NCI-H2107 (cell line): ENCODE measurements at places on chromosomes 7 and 10.

DNA sequence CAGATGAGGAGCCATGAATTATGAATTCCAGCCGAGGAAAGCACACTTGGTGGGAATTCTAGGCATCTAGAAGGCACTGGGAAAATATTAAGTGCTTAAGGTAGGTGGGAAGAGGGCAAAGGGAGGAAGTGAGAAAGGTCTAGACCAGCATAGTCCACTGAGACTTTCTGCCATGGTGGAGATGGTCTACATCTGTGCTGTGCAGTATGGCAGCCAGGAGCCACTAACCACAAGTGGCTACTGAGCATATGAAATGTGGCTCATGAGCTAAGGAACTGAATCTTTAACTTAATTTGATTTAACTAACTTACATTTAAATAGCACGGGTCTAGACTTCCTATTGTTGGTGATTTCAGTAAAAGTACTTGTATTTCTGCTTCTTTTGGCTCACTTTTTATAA is 82.5 kb upstream of the SEM1 start:
- no peak for DNase-seq

DNA sequence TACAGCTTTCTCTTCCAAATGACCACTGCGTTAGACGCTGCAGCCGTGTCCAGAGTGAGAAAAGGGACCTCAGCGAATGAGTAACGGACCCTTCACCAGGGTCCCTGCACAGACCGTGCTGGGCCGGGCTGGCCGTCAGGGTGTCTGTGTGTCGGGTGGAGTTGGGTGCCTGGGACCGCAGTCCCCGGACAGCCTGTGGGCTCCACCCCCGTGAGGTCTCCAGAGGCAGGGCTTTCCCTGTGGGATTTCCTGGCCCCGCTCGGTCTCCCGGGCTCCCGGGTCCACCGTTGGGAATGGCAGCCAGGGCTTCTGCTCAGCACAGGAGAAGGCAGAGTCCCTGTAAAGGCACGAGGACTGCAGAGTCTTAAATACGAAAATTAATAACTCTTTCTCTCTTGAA is 509.7 kb downstream of the TCERG1L start:
- DNase-seq, result no peak

DNA sequence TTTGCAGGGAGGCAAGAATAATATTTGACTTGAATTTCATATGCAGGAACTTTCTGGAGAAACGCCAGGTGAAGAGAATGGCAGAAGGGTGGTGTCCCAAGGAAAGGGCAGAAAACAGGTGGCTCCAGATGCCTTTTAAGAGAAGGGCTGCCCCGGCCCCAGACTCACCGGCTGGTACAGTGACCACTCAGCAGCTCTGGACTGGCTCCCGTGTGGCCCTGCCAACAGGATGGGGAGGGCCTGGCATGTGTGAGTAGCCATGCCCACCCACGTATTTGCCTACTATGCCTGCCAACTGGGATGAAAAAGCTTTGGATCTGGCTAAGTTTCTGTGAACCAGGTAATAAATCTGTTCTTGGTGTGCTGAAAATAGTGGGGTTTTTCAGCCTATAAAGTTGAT is 159.5 kb downstream of the PRKAG2 start:
- no peak for DNase-seq

DNA sequence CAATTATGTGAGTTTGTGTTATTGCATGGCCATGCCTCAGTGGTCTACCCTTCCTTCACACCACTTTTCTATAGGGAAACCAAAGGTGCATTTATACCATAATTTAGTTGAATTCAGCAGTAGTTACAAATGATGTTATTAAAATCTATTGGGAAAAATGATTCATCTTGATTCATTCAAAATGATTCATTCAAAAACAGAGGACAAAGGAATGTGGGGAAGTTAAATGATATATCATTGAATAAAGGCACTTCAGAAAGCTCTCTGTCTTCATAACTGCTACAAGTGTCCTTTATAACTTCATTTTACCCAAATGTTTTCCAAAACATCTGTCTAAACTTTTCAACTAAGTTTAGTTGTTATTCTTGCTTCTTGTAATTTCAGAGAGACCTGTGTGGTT is 722.9 kb downstream of the GRM8 start:
- no peak for DNase-seq

DNA sequence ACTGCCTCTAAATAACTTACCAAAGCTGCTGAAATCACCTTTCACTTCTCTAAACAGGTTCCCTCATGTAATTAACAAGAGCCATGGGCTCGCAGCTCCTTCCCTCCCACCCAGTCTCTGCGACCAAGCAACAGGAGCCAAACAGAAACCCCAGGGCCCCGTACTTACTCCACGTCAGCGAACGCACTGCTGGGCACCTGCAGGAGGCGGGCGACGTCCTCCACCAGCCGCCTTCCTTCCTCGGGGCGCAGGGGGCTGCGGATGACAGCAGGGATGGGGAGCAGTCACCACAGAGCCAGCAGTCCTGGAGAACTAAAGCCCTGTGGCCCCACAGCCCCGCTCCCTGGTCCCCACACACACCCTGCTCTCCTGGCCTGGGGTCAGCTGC is 477.0 kb downstream of the PTPRN2 start:
- DNase-seq, result no peak

DNA sequence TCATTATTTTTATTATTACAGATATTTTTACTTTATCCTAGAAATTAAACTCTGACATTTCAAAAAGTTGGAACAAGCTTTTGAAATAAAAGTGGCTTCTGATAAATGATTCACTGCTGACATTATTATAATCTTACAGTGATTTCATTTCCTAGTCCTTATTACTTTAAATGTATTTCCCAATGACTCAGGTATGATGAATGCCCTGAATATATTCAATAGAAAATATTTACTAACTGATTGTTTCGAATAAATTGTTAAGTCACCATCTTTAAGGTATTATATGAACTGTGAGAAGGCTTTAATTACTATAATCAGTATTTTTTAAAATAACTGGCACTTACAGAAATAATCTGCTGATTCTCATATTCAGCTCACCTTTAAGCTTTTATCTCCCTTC is 21.6 kb downstream of the DKK1 start:
- DNase-seq, result no peak

DNA sequence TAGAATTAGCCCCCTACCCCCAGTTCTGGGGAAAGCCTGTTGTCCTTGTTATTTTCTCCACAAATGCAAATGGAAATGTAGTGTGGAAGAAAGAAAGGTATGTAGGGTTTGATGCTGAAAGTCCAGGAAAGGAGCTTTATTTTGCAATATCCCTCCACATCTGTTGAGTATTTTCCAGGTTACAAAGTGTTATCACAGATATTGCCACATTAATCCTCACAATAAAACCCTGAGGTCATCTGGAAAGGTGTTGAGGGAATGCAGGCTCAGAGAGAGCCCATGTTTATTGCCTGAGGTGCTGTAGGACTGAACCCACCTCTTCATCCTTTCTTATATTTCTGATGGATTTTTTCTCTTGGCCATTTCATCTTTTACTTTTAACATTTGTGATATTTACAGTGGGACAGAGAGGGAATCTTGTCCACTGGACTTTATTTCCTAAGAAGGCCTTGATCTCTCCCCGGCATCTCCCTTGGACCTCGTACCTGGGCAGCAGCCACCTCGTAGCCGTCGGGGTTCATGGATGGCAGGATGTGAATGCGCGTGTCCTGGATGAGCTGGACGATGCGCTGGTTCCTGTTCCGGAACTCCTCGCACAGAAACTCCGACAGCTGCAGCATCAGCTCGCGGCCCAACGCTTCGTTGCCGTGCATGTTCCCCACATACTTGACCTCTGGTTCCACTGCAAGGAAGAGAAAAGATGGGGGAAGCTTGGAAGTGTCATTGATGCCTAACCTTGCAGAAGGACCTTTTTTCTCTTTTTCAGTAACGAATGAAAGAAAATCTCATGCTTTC is 6.0 kb downstream of the CPN1 start:
- DNase-seq, result no peak

DNA sequence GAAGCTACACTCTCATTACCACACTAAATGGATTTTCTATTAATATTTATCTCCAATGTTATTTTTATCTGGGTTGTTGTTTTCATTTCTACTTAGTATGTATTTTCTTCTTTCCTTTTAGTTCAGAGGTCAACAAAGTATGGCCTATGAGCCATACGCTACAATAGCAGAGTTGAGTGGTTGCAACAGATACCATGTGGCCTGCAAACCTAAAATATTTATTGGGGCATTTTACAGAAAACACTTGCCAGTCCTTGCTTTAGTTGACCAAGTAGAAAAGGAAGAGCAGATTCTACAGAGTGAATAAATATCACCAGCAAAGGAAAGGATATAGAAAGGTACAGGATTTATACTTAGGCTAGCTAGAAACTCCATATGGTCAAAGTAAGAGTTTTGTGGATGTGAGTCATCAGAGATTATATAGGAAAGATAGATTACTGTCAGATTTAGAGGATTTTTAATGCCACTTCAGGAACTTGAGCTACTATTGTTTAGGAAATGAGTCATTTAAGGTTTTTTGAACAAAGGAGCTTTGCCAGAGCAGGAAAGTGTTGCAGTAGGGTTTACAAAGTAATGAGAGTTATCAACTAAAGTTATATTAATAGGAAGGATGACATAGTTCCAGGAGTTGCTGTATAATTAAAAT is 323.3 kb upstream of the KAT6B start:
- DNase-seq, result no peak

DNA sequence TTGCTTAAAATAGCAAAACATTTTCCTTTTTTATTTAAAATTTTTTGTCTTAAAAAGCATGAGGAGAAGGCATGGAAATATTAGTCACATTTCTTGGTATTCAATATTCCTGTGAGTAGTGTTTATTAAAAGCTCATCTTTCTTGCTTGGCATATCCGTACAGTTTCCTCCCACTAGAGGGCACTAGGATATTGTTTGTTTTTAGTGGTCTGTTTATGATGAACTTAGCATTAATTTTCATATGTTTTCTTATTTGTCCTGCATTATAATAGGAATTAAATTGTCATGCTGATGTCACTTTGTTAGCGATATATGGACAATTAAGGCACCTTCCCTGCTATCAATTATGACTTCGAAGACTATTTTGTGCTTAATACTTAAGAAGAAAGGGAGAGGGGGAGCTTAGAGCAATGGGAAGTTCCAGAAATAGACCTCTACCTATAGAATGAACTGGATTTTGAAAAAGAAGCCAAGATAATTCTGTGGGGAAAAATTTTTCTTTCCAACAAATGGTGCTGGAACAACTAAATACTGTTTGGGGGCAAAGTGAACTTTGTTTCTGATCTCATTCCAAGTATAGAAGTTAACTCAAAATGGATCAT is 91.0 kb upstream of the STRIP2 start:
- peak; percentile 15 for DNase-seq

DNA sequence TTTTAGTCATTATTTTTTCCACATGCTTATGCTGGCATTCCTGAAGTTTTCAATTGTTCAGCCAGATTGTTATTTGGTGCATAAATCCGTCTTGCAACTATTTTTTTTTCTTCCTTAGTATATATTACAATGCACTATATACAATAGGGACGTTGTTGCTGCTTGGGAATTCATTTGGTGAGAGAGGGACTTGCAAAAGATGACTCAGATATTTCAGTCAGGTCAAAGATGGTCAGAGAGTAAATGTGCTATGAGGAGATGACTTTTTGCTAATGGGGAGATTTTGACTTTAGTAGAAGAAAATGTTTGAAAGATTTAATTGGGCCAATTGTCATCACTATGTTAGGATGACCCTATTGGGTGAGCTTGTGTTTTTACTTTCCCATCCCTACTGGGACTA is 348.4 kb upstream of the MTPN start:
- no peak for DNase-seq

GRCh38 chr7:71354716-71355115 is 222.8 kb downstream of the GALNT17 start:
- no peak for DNase-seq

DNA sequence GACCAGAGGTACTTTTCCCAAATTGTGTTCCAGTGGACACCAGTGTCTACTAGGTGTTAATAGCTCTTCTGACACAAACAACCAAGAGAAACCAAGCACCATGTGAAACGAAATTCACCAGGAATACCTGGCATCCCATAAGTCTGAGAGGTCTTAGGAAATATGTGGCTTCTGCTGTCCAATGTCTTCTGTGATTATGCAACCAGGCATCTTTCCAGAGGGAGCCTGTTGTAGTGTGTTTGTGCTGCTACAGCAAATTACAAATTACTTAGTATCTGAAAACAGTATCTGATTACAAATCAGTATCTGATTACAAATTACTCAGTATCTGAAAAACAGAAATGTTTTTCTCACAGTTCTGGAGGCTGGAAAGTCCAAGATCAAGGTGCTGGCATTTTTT is 133.6 kb upstream of the NPVF start:
- DNase-seq, result no peak

DNA sequence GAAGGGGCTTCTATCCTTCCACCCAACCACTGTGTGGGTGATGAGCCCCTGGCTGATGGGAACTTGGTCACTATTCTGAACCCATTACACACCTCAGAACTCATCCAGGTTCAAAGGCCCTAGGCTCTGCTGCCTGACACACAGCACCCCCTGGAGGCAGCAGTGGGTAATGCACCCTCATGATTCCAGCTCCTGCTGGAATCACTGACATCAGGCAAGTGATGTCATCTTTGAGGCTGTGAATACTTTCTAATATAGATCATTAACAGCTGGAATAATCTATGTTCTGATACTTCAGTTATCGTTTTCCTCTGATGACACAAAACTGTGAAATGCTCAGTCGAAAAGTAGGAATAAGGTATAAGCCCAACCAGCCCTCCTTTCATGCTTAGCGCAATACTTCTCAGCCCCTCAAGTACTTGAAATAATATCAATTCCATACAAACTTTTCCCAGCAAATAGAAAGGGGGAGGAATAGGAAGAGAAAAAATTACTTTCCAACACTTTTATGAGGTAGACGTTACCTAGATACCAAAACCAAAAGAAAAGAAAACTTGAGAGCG is 7.5 kb upstream of the RBP3 start:
- no peak for DNase-seq

DNA sequence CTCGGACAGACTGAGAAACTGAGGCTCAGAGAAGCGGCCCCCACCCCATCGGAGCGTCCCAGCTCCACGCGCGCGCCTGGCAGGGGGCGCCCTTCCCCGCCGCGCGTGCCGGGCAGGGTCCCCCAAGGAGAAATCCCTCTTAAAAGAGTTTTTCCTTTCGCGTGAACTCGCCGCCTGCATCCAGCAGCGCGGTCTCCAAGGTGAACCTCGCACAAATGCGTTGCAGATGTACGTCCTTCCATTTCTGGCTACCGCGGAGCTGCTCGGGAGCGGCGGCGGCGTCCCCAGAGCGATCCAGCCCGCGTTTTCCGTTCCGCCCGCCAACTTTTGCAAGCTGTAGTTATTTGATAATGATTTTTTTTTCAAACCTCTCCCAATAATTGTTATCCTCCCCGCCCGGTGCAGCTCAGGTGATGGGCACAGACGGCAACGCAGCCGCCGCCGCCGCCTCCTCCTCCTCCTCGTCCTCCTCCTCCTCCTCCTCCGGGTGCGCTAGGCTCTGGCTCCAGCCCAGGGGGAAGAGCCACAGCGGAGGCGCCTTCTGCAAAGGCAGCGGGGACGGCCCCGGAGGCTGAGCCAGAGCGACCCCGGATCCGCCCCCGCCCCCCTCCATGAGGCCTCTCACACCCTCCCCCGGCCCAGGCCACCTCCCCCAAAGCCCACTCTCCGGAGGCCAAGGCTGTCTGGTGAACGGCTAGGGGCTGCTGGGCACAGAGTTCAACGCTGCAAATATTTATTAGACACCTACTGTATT is 74.0 kb upstream of the CUX1 start:
- DNase-seq, result no peak
